Esophagus squamous epithelium (tissue), 5 donors: ENCODE measurements at places on chromosomes 7 and 10.
A peak's percentile ranks its signal among the peaks of the same experiment; 100 is the strongest.

DNA sequence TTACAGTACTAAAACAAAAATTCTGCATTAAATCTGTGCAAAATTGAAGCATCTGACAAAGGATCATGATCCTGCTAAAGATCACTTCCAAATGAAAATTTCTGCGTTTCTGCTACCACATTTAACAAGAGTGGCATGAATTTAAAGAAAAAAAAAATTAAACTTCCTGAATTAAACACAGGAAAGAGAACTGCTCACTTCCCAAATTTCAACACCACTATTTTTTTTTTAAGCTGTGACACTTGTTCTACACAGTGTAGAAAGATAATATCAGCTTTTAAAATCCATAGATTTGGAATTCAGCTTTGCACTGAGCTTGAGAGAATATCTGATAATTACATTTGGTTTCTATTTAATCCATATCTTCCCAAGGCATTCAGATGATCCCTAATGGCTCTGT, 73.6 kb downstream of the EPC1 start:
- no peak for DNase-seq

DNA sequence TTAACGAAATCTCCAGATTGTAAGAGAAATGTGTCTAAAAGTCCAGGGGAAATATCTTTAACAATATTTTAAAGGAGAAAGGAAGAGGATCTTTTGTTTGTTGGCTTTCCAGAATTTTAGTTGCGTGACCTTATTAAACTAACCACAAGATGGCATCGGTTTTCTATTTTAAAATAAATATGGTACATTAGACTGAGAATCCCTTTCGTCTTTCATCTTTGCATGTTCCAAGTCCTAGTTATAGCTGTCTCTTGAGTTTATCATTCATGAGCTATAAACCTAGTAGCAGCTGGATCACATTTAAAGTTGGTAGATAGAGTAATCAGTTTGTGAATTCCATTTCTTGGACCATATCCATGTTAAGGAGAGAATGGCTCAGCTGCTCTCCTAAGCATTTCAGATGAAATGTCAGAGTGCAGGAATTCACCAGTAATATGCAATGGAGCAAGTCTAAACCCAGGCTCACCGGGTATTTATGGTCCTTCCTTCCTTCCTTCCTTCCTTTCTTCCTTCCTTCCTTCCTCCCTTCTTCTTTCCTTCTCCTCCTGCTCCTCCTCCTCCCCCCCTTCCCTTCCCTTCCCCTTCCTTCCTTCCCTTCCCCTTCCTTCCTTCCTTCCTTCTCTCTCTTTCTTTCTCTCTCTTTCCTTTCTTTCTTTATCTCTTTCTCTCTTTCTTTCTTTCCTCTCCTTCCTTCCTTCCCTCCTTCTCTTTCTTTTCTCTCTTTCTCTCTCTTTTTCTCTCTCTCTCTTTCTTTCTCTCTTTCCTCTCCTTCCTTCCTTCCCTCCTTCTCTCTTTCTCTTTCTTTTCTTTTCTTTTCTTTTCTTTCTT, 57.8 kb upstream of the RAB18 start:
- DNase-seq = no peak

- DNase-seq = no peak
Measured at GRCh38 chr7:17132726-17133125, 165.7 kb upstream of the AHR start.

- no peak for DNase-seq
Measured at GRCh38 chr10:124699471-124700292, 44.5 kb downstream of the FAM53B start.

DNA sequence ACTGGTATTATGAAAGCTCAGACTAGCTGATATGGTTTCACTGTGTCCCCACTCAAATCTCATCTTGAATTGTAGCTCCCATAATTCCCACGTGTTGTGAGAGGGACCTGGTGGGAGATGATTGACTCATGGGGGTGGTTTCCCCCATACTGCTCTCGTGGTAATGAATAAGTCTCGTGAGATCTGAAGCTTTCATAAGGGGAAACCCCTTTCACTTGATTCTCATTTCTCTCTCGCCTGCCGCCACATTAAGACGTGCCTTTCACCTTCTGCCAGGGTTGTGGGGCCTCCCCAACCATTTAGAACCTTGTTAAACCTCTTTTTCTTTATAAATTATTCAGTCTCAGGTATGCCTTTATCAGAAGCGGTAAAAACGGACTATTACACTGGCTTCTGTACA, 40.3 kb downstream of the COL13A1 start:
- DNase-seq = no peak

DNA sequence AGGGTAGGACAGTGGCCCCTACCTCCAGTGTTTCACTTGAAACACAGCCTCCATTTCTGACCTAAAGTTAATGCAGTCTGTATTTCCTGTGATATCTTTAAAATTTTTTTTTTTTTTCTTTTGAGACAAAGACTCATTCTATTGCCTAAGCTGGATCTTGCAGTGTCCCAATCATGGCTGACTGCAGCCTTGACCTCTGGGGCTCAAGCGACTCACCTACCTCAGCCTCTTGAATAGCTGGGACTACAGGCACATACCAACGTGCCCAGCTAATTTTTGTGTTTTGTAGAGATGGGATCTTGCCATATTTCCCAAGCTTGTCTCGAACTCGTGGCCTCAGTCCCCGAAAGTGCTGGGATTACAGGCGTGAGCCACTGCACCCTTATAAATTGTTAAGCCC, 16.7 kb upstream of the MGAM2 start:
- no peak for DNase-seq

GRCh38 chr10:100807241-100807951, 62.0 kb downstream of the PAX2 start:
- DNase-seq = no peak

DNA sequence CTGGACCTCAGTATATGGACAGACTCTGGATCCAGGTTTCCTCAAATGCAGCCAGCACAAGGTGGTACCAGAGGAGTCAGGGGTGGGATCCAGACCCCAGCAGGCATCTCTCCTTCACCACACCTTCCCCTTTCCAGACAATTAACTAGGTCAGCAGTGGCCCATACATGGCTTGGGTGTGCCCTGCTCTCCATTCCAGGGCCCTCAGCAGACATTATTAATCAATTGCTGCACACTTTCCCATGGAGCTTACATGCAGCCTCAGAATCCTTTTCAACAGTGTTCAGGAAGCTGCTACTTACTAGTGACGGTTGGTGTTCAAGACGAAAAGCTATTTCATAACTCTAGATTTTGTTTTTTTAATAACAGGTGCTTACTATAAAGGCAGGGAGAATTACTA, 6.0 kb downstream of the COL13A1 start:
- DNase-seq = no peak

DNA sequence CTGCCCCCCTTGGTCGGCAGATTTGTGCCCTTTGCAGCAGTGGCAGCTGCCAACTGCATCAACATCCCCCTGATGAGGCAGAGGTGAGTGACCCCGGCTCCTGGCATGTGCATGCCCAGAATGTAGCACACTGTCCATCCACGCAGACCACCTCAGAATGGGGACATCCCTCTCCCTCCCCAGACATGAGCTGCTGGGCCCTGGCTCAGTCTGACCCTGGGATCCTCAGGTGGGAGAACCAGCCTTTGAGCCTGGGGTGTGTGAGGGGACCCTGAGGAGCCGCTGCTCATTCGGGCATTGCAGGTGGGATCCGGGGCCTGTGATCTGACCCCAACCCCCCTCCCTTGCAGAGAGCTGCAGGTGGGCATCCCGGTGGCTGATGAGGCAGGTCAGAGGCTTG, 5.7 kb downstream of the SFXN3 start:
- DNase-seq = no peak

DNA sequence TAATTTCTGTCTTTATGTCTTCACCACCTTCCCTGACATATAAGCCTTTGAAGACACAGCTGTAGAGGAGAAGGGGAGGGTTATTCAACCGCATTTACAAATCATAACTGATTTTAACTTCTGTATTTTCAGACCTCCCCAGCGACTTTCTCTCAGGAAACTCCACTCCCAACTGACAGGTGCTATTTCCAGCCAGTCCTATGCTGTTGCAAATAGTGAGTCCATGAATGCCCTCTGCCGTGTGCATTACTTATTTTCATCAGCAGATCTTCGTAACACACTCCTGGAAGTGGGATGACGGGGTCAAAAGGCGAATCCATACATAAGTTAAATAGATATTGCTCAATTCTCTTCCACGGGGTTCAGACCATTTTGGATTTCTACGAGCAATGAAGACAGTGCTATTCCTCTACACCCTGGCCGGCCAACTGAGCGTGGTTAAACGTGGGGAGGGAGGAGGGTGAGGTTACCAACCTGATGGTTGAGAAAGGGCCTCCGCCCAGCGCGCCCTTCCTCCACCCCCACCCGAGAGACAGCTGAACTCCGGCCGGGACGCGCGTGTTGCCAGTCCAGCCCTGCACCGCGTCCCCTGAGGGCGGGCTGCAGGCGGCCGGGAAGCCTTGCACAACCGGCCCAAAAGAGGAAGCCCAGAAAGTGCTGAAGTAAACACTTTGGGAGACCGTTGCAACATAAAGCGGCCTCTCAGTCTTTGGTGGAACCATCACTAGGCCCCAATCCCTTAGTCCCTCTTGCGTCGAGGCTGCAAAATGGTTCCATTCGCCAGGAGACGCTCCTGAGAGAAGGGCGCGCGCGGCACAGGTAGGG, at the start of gene APBB1IP:
Gene APBB1IP (plus strand): TSS at position 705 of the 825 bp plus-strand sequence. CDS start 53,986 bp downstream, outside the sequence.
- DNase-seq = peak; percentile 39

DNA sequence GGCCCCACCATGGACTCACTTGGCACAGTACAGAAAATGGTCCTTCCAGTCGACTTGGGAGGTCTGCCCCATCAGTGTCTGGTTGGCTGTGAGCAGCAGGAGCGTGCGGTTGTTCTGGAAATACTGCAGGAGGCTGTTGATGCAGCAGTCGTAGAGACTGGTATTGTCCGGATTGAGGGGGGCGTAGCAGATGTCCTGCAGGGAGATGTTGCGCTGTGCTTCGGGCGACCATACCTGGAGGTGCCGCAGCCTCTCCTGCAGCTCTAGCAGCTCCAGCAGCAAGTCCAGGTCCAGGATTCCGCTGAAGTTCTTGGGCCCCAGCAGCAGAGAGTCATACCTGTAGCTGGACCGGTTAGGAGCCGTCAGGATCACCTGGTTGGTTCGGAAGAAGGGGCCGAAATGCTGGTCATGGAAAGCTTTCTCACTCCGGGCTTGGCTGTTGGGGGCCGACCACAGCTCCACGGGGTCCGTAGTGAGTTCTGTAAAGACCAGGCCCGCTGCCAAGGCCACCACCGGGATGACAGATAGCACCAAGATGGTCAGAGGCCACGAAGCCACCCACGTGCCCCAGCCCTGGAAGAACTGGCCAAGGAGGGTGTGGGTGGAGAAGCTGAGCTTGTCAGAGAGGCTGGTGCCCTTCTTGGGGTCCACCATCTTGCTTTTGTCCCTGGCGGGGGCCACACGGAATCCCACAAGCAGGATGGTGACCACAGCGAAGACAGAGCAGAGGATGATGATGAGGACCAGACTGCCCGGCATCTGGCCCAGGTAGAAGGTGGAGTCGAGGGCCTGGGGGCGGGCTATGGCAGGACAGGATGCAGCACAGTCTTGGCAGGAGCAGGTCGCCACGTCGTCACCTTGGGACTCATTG, 2.1 kb downstream of the NPC1L1 start:
- DNase-seq = no peak

DNA sequence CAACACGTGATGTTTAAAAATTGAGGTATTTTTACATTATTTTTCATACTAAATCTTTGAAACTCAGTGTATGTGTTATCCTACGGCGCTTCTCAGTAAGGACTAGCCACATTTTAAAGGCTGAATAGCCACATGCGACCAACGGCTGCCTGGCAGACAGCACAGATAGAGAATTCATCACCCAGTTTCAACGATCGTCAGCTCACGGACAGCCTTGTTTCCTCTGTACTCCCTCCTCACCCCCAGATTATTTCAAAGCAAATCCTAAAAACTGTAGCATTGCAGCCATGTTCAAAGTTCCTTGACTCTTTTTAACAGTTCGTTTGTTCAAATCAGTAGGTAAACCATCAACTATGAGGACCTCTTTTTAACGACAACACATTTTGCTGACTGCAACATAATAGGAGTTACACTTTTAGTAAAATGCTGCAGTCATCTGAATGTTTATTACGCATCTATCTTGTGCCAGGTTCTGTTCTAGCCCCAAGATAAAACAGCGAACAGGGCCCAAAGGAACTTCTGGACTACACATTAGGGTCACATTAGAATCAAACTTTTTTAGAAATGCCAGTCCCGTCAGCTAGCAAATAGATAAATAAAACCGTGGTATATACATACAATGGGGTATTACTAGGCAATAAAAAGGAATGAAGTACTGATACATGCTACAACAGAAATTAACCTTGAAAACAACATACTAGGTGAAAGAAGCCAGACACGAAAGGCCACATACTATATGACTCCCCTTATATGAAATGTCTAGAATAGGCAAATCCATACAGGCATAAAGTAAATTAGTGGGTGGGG, 5.7 kb downstream of the OSBPL3 start:
- DNase-seq = no peak

DNA sequence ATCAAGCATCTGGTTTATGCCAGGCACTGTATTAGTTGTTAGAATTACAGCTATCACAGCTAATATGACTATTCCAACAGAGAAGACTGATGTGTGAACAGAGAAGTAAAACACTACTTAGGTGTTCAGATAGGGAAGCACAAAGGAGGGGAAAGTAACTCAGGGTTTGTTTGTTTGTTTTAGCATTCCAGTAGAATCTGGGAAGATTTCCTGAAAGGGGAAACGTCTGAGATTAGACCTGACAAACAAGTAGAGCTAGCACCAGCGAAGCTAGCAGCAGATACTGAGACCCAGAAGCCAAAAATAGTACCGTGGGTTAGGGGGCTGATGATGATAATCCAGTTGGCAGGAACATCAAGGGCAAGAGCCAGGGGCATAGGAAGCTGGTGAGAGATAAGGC, 28.8 kb upstream of the KLHL7 start:
- DNase-seq = no peak

- no peak for DNase-seq
Measured at GRCh38 chr10:97197030-97197500, 11.3 kb upstream of the SLIT1 start.

GRCh38 chr10:31134311-31134952, 102.8 kb upstream of the ZNF438 start:
- DNase-seq = no peak

- no peak for DNase-seq
Measured at GRCh38 chr7:112084520-112084971, 121.7 kb downstream of the DOCK4 start.

DNA sequence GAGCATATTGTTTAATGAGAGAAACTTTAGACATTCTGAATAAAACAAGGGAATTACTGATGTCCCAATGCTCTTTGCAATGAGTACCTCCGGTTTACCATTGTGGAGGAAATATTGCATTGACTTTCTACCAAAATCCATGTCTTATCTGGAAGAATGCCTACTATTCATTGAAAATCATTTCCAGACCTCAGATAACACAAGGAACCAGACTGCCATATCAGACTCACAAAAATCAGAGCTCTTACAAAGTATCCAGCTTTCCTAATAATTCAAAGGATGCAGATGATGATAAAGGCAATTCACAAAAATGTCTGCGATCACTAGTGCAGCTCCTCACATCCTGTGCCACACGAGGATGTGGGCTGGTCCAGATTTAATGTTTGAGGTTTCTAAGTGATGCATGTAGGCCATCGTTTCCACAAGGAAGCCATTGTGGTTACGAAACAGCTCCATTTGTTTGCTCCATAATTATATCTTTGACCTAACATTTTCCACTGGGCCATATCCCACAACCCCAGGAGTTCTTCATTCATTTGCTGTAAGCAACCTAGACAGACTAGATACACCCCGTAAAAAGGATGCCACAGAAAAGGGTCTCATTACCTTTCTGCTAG, 831.1 kb upstream of the C7orf33 start:
- DNase-seq = no peak

- no peak for DNase-seq
Measured at GRCh38 chr7:148262721-148263229, 327.8 kb upstream of the C7orf33 start.
